Stimulated activated CD8-positive, alpha-beta memory T cell treated with anti-CD3 and anti-CD28 coated beads, Interleukin-2, amount 100 ng/mL, for 1 hour (primary cell): ENCODE measurements at places on chromosomes 2 and 18.

- no peak for DNase-seq
Observed at GRCh38 chr2:82275599-82275998, 1971.0 kb upstream of the LRRTM1 start.

DNA sequence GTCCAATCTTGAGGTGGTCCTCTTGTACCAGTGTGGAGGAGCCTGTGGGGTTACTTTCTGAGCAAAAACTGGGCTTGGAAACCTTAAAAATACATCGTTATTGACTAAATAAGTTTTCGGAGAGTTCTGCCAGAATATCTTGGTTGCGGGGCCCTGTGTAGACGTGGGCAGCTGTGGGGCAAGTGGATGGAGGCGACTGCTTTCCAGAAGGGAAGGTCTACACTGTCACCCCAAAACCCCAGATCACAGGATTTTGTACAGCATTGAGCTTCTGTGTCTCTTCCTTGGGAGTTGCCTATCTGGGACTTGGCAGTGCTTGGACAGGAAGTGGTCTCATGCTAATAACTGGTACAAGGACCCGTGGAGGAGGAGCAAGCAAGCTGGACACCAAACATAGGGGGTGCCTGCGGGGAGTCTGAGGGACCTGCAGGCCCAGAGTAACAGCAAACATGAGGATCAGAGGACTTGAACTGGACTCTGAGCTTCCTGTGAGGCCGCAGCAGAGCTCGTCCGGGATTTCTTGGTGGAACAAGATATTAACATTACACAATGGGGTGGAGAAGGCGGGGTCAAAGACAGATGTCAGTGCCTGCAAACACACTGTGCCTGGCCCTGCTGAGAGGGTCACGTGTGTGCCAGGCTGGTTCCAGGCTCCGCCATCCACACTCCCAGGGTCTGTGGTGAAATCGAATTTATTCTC lies 48.0 kb upstream of the CTLA4 start:
- DNase-seq: no peak

- no peak for DNase-seq
Observed at GRCh38 chr2:96097441-96097840, 18.9 kb downstream of the ADRA2B start.

DNA sequence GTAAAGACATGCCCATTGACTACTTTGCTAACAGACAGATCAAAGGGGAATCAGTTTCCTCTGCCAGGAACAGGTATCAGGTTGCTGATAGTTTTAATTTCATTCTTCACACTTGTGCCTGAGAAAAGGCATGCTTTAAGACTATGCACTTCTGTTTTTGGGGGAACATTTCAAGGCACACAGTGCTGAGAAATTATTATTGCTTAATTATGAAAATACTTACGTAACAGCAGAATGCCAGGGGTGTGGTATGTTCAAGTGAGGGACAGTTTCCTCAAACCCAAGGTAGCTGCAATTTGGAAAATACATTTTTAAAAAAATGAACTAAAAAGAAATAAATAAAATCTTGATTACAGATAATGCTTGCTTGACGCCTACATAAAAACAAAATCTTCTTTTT lies 1746.1 kb upstream of the PIK3C3 start:
- no peak for DNase-seq

- no peak for DNase-seq
Observed at GRCh38 chr18:62522178-62522503, 684 bp upstream of the ZCCHC2 start.

- DNase-seq: no peak
Observed at GRCh38 chr18:12318334-12318697, 10.3 kb downstream of the TUBB6 start.

DNA sequence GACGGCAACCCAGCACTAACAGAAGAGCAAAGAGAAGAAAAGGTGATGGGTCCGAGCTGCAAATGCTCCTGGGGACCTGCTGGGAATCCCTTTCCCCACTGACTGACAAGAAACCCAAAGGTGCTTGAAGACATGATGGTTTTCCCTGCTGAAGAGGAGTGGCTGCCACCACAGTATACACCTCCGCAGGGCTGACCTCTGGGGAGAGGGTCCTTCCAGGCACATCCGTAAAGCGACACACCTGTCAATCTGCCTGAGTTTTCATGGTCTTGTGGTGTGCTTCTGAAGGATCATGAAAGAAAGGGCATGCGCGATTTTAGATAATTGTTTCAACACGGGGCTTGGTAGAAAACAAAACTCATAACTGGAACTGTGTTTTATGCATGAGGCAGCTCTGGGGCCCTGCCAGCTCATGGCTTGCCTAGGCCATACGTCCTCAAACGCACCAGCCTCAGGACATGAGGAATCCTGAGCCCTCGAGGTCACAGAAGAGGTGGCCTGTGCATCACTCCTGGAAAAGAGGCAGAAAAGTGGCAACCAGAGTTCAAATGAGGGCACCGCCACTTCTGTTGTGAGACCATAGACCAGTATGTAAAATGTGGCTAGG lies 51.8 kb downstream of the SERTAD2 start:
- no peak for DNase-seq

DNA sequence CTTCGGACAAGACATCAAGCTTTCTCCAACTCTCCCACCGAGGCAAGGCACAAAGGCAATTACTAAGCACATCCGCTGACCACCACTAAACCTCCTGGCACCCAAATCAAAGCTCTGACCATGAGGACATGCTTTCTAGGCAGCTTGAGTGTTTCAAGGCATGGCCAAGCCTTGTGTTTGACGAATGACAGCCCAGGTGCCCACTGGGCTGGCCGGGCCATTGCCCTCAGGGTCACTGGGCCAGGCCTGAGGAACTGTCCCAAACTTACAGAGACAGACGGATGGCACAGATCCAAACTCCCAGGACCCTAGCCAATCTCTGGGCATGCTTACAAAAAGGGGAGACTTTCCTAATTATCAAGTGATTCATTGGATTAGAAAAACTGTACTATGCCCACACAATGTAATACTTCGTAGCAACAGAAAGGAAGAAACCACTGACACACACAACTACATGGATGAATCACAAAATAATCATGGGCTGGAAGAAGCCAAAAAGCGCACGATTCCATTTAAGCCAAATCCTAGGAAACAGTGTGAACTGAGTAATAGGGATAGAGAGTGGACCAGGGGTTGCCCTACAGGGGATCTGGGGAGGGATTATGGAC lies 20.2 kb downstream of the CRACDL start:
- DNase-seq: no peak

GRCh38 chr2:207090389-207090788 lies 75.4 kb downstream of the KLF7 start:
- no peak for DNase-seq

DNA sequence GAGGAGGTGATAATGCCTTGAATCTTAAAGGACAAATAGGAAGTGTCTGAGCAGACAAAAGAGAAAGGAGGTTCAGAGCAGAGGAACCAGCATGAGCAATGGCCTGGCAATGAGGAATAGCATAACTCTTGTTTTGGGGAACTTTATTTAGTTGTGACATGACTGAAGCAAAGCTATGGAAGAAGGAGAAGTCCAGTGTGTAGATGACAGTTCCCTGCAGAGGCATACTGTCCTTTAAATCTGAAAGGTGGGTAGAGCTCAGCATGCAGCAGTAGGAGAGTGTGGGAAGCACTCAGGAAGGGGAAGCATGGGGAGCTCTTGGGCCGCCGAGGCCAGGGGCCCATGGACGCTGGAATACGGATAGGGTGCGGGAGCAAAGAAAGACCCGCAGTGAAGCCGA lies 173.8 kb downstream of the SEPTIN10 start:
- no peak for DNase-seq

GRCh38 chr2:24009680-24010476 lies at the start of gene MFSD2B:
TSS of gene MFSD2B (plus strand) at chr2:24010085. CDS start at chr2:24010097, 12 bp downstream.
- DNase-seq: no peak

DNA sequence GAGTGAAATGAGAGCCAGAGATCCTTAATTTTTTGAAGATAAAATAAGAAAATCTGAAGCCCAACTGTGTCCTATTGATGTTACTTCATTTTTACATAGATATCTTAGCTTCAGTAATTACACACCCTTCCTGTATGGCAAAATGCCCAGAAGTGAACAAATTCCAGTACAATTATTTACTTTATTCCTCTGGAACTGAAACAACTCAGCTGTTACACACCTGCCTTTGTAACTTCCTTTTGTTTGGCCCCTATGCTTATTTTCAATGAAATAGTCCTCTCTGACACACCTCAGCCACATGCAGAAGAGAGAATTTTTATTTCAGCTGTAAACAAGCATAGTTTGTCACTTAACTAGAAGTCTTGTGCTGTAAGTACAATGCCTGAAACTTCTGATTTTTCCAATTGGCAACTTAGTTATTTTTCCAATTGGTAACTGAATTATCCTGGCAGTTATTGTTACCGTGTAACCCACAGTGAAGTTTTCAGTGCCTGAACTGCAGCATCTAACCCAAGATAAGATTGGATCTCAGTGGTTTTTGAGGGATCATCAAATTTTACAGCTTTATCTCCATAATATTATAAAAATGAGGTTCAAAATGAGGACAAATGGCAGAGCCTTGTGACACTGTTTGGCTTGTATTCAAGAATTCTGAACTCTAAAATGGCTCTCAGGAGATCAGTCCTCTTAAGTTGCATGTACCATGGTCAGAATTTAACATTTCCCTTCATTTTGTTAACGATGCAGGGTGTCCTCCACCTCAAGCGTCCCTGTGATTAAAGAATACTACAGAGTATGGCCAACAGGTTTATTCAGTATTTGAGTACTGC lies 82.6 kb downstream of the PKP4 start:
- no peak for DNase-seq

- no peak for DNase-seq
Observed at GRCh38 chr2:217790681-217791392, 212.0 kb downstream of the TNS1 start.
